ENCODE measurements at places on chromosomes 3 and 15. TPM values are rescaled to one million over a fixed set of nuclear protein-coding genes. Genes with fewer than 3 reads are reported as not detected.

Gene DPP8
- 24.5 TPM for total RNA-seq

DNA sequence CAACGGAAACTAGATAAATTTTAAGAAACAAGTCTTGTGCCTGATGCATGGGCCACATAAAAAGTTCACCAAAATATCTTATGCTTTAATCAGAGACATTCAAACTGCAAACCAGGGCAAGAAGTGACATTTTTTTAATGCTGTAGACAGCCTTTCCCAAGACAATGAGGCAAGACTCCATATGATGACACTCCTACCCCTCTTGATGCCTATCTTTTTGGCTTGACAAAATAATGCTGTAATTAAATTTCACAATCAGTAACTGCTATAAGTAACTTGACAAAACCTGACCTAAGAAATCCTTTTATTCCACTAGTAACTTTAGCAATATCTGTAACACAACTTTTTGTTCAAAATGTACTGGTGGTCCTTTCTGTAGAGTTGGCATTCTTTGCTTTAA, 48.7 kb downstream of the ECT2 start:
- no peak for DNase-seq

Gene STAG1
- total RNA-seq, result 29.2 TPM

- peak; percentile 9 for DNase-seq
Observed at GRCh38 chr3:40718209-40718608, 193.4 kb downstream of the ZNF621 start.

Gene HHATL
- total RNA-seq, result not detected

- no peak for DNase-seq
Observed at GRCh38 chr3:150494411-150494977, 51.8 kb downstream of the SERP1 start.

DNA sequence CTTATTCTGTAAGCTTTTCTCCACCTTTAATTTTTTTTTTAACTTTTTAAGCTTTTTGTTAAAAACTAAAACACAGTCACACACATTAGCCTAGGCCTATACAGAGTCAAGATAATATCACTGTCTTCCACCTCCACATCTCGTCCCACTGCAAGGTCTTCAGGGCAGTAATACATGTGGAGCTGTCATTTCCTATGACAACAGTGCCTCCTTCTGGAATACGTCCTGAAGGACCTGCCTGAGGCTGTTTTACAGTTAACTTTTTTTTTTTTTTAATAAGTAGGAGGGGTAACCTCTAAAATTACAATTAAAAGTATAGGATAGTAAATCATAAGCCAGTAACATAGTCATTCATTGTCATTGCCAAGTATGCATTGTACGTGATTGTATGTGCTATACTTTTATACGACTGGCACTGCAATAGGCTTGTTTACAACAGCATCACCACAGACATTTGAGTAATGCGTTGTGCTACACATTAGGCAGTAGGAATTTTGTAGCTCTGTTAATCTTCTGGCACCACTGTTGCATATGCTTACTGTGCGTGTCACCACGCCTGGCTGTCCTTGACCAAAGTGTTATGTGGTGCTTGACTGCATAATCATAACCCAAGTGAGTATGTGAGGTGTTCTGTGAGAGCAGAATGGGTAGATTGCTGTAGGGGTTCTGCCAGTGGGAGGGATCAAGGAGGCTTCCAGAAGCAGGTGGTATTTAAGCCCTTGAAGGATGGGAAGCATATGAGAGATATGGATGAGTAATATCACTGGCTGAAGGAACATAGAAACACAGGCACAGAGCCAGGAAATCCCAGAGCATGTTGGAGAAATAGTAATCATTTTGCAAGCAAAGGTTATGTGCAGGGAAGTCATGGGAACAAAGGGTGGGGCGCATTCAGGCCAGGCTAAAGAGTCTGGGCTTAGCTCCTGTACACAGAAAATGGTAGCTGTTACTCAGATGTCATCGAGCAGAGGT, 18.3 kb downstream of the FBXO22 start:
- peak; percentile 96 for DNase-seq

DNA sequence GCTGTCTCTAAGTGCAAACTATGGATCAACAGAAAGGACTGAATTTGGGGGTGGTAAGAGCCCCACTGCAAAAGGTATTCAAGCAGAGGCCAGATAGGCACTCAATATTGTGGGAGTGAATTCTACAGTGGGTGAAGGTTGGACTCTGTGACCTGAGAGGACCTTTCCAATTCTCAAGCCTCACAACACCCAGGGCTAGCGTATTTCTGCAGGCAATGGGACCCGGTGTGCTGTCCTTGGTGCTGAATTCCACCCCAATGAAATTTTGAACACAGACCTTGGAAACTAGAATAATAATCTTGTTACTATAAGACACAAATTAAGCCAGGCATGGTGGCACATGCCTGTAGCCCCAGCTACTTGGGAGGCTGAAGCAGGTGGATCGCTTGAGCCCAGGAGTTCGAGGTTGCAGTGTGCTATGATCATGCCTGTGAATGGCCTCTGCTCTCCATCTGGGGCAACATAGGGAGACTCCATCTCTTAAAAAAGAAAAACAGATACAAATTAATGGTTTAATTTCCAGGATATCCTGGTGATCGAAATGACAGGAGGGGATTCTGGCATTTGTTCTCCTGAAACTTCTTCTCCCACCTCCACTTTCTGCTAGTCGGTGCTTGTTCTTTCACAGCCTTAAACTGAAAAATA, 135.4 kb downstream of the RAB11A start:
- peak; percentile 50 for DNase-seq

All from MCF 10A (cell line).